NT2/D1 (cell line): ENCODE measurements at places on chromosomes 1 and 21.

DNA sequence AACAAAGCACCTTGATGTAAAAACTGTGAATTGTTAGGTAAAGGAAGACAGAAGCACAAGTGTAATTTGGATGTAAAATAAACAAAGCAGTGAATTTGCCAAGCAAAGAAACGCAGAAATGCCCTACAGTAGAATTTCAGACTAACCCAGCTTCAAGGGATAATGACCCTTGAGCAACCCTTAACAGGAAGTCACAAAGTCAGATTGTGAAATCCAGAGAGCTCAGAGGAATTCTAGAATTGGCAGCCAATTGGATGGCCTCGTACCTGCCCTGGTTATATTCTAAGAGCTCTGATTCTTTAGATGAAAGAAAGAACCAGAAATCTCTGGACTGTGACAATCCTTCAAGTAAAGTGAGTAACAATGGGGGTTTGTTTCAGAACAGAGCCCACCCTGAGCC, 152.7 kb upstream of the CHRM3 start:
- no peak for DNase-seq

DNA sequence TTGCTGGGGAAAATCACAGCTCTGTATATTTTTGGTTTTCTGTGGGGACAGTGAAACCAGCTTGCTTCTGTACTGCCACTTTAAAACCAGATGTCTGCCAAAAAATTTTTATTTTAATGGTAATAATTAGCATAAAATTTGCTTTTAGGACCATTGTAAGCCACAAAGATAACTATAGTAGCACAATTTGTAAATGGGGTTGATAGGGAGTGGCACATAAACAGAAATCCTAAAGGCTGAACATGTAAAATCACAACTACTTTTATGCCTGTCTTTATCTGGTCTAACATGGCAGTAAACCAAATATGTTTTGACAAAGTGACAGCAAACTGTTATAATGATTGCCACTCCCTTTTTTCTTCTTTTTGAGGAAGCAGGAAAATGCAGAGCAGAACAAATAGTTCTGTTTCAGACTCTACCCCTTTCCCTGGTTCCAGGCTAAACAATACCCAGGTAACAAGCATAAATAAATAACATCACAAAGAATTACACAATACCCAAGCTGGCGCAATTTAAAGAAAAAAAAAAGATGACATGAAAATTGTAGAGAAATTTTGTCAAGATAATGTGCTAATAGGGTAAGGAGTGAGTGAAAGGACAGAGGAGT, 24.0 kb upstream of the CCDC181 start:
- no peak for DNase-seq

DNA sequence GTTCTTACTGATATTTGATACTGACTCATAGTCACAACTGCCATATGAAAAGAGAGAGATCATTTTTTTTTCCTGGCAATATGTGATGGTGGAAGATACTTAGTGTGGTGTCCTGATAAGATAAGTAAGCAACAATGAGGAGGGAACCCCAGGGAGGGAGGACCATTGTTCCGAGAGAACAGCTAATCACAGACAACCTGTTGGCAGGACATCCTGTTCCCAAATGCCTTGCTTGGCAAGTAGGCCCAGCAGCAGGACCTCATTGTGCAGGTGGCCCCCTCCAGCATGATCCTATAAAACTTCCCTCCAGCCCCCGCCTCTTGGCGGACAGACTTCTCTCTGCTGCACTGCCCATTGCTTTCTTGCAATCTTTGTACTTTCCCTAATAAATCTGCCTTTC, 329.4 kb upstream of the CHRM3 start:
- no peak for DNase-seq

DNA sequence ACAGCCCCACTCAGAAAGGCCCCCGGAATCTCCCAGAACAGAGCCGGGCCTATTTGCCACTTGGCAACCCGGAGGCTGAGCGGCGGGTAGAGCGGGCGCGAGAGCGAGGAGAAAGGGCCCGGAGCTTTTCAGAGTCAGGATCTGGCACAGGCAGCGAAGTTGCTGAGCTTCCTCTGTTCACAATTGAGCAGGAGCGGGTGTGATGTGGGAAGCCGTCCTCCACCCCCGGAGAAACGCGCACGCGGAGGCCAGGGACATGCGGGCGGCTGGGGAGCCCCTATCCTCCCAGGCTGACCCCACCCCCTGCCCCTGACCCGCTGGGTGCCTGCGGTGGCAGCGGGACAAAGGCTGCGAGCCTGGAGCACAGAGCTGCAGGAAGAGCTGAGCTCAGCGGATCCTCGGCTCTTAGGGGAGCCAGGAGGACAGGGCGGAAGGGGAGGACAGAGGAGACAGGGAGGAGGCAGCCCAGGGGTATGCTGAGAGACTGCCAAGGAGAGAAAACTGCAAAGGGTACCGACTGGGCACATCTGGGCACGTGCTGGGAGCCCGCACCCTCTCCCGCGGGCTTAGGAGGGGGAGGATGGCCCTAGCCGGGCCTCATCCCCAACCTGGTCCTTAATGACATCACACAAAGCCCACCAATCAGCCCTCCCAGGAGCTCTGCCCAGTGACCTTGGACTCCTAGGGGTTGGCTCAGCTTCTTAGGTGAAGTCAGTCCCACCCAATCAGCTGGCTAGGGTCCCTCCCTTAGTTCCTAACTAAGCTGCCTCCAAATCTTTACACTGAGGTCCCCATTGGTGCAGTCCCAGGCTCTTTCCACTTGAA, 9.3 kb downstream of the KIF21B start:
- DNase-seq: no peak

DNA sequence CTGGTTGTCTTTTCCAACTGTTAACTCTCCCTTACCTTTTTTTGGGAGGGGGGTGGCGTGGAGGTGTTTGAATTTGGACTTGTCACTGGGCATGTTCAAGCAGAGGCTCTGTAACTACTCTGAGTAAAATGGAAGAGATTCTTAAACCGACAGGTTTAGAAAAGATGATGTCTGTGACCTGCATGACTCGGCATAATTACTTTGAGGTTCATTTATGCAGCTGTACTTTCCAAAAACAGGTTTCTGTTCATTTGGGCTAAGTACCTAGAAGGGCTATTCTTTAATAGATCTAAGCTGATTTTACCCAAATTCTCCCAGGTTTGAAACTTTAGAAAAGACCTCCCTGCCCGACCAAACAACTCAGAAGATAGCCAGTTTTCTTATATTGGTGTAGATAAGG, 80.3 kb downstream of the SLC35A3 start:
- no peak for DNase-seq

DNA sequence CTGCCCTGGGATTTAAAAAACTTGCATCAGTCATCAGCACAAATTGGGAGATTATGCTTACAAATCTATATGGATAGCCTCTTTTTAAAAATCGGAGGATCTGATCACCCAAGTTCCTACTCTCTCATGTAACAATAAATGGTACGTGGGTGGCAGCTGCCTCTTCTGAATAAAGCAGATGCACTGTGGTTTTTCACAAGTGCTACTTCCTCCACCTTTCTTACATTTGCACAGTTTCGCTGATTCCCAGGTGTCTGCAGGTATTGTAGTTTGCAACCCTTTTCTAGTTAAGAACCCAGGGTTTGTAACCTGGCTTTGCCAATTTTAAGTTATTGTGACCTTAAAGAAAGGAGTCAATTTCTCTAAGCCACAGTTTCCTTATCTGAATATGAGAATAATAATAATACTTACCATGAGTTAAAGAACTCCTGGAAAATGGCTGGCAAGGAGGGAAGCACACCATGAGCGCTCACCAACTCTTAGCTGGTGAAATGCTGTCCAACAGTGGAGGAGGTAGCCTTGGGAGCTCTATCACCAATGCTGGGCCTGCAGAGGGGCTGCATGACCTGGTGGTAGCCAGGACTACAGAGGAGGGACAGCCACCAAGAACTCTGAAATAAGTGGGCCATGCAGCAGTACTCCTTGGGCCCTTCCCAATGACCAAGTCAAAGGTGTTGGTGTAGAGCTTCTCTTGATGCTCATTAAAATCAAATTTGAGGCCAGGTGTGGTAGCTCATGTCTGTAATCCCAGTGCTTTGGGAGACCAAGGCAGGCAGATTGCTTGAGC, 30.2 kb upstream of the KCNA2 start:
- no peak for DNase-seq
